Epithelial cell of proximal tubule (primary cell): ENCODE measurements at places on chromosomes 1 and 21. TPM values are rescaled to one million over a fixed set of nuclear protein-coding genes. Genes with fewer than 3 reads are reported as not detected.

The KIAA1614 gene
- 1.7 and 5.1 TPM in 2 replicates for total RNA-seq

The PLA2G2C gene
- not detected in 2 replicates for total RNA-seq

The NEGR1 gene
- 3.1 and 8.6 TPM in 2 replicates for total RNA-seq

The AHDC1 gene
- 7.2 and 10.8 TPM in 2 replicates for total RNA-seq

The KIRREL1 gene
- 194 and 275 TPM in 2 replicates for total RNA-seq

The CYP4Z1 gene
- total RNA-seq = not detected in 2 replicates

The CSMD2 gene
- 0.07 and 0.98 TPM in 2 replicates for total RNA-seq

The NPPB gene
- total RNA-seq = 1.2 and 3.5 TPM in 2 replicates

The ALDH9A1 gene
- total RNA-seq = 44.5 and 57.6 TPM in 2 replicates

The CSF3R gene
- not detected in 2 replicates for total RNA-seq

The DNAJC6 gene
- total RNA-seq = 6.9 and 14.3 TPM in 2 replicates

The ELOVL1 gene
- 100 and 143 TPM in 2 replicates for total RNA-seq

The CELA2B gene
- not detected in 2 replicates for total RNA-seq

The C1QC gene
- total RNA-seq = not detected in 2 replicates

The XCL2 gene
- total RNA-seq = not detected in 2 replicates
